Hypothalamus (tissue), 51 donors: ENCODE measurements at places on chromosomes 7 and 10.

GRCh38 chr7:70527520-70528115 is 604.3 kb upstream of the GALNT17 start:
- DNase-seq: no peak

GRCh38 chr7:16114633-16115032 is 306.7 kb downstream of the CRPPA start:
- DNase-seq: no peak

DNA sequence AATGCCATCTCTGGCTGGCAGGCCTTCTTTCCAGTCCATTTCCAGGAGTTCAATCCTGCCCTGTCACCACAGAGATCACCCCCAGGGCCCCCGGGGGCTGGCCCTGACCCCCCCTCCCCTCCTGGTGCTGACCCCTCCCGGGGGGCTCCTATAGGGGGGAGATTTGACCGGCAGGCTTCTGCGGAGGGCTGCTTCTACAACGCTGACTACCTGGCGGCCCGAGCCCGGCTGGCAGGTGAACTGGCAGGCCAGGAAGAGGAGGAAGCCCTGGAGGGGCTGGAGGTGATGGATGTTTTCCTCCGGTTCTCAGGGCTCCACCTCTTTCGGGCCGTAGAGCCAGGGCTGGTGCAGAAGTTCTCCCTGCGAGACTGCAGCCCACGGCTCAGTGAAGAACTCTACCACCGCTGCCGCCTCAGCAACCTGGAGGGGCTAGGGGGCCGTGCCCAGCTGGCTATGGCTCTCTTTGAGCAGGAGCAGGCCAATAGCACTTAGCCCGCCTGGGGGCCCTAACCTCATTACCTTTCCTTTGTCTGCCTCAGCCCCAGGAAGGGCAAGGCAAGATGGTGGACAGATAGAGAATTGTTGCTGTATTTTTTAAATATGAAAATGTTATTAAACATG is 6.0 kb downstream of the CHPF2 start:
- DNase-seq: no peak

DNA sequence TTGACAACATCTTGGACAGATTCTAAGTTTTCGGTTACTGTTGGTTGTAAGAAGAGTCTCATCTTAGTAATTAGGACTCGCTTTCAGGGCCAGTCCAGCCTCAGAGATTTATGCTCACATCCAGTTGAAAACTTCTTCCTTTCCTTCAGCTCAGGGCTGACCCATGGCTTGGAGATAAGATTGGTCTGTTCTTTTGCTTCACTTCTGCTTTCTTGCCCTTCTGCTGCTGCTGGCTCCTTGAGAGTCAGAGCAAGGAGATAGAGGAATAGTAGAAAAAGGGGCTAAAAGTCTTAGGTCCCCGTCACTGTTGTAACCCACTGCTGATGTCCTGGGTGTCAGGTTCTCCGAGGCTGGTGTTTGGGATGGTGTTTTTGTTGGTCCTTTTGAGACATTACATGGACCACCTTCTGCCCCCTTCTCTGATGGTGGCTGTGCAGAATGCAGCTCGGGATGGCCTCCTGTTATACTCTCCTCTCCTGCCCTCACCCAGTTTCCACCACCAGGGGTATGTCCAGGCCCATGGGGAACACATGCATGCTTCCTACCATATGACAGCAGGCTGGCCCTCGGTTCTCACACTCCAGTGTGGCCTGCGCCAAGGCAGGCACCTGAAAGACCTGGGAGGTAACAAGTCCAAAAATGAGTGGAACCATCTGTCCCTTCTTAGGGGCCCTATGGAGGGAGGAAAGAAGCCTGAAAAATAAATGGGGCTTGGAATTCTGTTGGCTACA is 67.8 kb upstream of the PCBD1 start:
- no peak for DNase-seq

GRCh38 chr7:44587843-44588711 is 6.0 kb upstream of the TMED4 start:
- DNase-seq: no peak

DNA sequence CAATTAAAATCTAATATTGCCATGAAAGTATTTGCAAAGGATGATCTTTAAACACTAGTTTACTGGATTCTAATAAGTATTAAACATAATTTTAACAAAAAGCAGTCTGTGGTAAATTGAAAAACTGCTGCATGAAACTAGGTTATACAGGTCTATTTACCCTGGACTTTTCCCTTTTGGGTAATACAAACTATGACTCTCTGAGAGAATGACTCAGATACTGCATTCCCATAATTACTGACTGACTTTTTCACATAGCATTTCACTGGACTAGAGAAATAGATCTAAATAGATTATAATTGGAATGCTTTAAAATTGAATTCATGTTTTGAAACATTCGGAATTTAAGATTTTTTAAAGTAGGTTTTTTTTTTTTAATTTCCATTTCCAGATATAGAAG is 395.7 kb downstream of the THSD7A start:
- no peak for DNase-seq

DNA sequence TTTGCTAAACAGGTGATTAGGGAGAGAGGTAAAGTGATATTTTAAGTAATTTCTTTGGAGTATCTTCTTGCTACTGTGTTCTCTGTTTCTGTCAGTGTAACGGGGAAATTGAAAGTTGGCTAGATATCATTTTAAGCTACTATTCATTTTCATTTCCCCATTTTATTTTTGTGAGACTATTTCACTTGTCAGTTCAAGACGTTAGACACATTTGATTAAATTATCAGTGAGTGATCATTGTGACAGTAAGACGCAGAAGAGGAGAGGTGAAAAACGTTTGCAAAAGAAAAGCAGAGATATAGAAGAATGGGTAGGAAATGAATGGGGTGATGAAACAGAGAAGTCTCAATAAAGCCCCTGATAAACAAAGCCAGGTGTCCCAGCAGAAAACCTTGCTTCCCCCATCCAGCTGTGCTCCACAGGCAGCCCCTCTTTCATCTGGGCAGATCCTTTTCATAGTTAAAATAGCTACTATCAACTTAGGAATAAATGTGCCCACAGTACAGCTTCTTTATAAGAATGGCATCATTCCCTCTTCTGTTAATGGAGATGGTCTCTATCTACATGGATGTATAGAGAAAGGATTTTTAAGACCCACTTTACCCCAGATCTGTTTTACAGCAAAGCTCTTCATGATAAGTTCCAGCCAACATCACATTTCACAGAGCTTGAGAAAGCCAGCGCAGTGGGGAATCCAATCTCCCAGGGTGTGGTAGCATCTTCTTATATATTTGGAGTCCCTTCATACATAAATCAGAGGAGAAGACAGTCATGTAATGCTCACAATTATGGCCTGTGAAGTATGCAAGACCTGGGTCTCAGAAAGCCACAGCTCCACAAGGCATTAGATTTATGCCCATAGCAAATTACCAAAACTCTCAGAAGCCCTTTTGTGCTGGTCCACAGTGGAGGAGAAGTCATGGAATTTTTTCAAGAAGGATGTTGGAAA is 138.1 kb upstream of the ITGB1 start:
- no peak for DNase-seq

DNA sequence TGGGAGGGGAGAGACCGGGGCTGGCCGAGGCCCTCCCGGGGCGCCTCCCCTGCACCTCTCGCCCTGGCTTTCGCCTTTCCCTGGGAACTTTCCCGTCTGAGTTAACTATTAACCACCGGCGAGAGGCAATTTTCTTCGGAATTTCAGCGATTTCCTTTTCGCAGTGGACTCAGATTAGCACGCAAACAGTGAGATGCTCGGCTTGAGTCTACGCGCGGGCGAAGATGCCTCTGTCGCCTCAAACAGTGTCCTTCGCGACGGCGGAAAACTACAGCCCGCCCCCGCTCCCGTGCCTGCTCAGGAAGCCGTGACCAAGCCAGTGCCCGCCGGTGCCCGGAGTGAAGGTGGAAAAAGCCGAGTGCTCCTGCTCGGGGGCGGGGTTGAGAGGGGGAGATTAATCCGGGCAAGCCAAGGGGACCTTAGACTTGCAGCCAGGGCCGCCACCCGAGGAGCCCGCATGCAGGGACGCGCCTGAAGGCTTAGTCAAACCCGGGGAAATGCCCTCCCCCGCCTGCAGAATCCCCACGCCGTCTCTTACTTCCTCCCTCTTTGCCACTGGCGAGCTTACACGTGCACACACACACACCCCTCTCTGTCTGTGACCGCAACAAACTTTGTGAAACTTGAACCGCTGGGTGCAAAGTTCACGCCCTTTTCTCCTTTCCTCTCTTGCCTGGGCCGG is 14.5 kb upstream of the PAX2 start:
- DNase-seq: no peak

GRCh38 chr7:27204851-27205322 is 5.0 kb upstream of the HOXA13 start:
- DNase-seq: no peak

DNA sequence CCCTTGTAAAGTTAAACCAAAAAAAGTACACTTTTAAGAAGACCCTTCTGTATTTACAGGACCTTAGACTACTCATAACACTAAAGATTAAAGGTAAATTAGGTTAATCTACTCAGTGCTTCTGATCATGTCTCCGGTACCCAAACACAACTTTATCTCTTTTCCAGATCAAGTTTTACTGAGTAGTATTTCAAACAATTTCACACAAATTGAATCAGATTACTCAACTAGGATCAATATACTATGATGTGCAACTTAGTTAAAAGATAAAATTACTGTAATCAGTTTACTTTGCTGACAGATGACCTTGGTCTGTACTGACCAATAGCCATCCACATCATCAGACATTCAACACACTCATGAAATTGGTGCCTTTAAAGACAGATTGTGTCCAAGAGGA is 191.4 kb downstream of the SEMA3A start:
- no peak for DNase-seq

DNA sequence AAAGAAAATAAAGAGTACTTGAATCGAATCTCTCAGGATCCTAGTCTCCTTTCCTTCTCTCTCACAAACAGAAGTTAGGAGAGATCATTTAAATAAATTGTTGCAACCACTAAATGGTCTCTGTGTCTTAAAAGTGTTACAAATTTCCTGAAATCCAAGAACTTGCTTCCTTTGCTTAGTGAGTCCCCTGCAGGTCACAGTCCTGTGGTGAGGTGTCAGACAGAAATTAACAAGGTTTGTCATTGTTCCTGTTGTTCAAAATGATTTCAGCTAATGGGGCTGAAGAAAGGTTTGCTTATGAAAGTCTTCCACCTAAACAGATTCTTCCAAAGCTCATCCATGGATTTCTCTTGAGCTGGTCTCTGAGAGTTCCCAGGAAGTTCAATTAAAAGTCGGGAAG is 151.6 kb upstream of the SLC26A5 start:
- DNase-seq: no peak

DNA sequence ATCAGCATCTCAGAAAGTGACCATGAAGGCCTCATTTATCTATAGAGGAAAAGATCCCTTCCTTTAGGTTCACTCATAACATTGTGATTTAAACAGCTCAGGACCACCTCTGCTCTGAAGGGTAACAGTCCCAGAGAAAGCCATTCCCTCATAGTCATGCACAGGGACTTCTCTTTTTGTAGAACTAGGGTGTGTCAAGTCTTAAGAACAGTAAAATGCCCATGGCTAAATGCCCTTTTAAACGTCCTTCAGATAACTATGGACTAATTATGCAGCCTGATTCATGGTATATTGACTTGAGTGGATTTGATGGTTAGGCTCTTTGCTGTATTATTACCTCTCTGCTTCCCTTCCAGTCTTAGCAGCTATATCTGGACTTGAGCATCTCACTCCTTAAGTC is 337.8 kb downstream of the SORCS1 start:
- DNase-seq: no peak

DNA sequence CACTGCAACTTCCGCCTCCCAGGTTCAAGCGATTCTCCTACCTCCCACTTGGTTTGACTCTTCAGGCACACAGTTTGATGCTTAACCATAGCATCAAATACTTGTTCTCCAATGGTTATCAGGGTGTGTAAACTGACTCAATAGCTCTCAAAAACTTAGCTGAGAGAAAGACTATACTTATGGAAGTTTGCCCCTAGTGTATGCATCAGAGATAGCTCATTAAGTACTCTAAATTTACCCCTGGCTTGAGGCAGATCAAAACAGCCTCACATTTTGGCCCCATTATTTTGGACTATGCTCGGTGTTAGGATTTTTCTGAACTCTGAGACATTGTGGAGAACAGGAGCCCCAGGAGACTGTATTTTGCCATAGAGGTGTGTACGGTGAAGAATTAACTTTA is 40.8 kb upstream of the SLC35B4 start:
- DNase-seq: no peak

- no peak for DNase-seq
Measured at GRCh38 chr10:59611048-59611447, 98.6 kb downstream of the SLC16A9 start.

DNA sequence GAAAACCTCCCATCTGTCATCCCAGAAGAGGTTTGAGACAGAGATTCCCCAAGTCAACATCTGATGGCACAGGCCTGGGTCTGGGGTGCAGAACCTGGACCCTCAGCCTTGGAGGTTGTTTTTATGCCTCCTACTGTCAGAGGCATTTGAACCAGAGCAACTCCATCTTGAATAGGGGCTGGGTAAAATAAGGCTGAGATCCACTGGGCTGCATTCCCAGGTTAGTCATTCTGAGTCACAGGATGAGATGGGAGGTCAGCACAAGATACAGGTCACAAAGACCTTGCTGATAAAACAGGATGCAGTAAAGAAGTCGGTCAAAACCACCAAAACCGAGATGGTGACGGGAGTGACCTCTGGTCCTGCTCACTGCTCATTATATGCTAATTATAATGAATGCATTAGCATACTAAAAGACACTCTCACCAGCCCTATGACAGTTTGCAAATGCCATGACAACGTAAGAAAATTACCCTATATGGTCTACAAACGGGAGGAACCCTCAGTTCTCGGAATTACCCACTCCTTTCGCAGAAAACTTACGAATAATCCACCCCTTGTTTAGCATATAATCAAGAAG is 92.0 kb downstream of the ITGA8 start:
- no peak for DNase-seq
